ENCODE measurements at places on chromosomes 4 and X.

GRCh38 chrX:88660836-88661235 lies 86.2 kb upstream of the CPXCR1 start:
- DNase-seq: no peak

GRCh38 chr4:94634271-94634670 lies 123.5 kb upstream of the BMPR1B start:
- no peak for DNase-seq

DNA sequence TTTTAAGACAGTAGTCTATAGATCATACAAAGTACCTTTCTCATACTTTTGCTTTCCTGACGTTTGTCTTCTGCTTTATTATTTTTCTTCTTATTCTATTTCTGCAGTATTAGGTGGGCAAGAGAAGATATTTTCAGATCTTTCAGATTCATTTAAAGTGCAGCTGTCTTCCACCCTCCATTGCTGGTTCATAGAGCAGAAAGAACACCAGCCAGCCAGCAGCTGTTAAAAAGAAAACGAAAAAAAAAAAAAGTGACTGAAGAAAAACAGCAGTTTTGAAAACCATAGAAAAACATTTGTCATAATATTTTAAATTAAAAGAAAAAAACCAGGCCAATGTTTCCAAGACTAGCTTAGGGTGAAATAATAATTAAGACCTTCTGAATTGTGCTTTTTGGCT lies 42.9 kb downstream of the SMAD1 start:
- DNase-seq: no peak

- DNase-seq: no peak
Measured at GRCh38 chrX:98203800-98204199, 1320.1 kb downstream of the RPA4 start.

- no peak for DNase-seq
Measured at GRCh38 chr4:48756689-48757220, 23.3 kb downstream of the FRYL start.

DNA sequence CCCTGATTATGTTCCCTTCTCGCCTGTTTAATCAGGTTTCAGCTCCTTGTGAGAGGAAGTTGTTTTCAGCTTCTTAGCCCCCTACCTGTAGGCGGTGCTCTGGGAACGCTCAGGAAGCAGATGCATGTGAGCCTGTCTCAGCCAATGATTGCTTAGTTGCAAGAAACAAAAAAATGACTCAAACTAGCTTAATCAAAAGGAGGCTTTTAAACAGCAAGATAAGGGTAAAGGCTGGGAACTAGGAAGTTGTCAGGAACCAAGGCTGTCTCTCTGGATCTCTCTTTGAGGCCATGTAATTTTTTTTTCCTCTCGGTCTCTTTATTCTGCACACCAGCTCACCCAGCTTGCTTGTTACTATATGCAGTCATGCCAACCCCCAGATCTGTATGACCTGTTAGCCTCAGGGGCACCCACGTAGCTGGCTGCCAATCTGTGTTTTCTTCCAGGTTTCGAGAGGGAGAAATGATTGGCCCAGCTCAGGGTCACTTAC lies 109.1 kb downstream of the PTTG2 start:
- no peak for DNase-seq

- no peak for DNase-seq
Measured at GRCh38 chr4:188138227-188138626, 1.0 kb upstream of the TRIML1 start.

DNA sequence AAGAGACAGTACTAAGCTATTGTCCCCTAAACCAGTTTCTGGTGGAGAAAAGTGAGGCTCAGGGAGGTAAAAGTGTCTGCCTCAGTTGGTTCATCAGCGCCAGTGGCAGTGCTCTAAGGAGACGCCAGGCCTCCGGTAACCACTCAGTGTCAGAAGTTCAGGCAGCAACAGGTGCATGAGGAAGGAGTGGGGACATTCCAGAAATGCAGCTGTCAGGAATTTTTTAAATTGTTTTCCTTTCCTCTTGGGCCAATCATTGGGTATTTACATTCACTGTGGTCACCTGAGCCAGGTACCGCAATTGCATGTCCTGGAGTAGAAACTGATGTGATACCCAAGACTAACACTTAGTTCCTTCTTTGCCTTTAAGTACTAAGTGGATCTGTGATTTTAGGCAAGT lies 40.2 kb upstream of the HS3ST1 start:
- DNase-seq: no peak

DNA sequence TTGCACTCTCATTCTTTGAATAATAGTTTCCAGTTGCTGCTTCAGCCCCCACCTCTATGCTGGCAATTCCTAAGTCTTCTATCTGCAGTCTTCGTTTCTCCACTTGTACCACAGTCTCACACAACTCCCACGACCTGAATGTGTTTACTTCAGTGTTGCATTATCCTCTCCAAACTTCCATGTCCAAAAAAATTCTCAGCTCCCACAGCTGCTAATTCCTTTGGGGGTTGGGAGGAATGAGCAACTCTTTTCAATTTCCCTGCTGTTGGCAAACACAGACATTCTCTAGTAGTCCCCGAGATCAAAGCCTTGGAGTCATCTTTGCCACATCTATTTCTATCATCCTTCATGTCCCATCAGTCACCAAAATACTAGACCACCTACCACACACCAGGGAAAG lies 14.4 kb upstream of the CDS1 start:
- no peak for DNase-seq

DNA sequence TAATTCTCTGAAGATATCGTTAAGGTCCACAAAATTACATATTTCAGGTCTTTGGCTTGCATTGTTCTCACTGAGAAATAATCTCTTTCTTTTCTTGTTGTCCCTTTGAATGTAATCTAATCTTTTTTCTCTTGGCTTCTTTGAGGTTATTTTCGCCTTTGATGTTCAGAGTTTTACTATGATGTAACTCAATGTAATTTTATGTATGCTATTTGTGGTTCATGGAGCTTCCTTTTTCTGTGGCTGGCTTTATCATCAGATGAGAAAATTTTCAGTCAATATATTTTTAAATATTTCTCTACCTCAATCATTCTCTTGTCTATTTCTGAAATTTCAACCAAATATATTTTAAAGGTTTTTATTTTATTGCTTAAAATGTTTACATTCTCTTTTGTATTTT lies 672.2 kb downstream of the TRAM1L1 start:
- no peak for DNase-seq

DNA sequence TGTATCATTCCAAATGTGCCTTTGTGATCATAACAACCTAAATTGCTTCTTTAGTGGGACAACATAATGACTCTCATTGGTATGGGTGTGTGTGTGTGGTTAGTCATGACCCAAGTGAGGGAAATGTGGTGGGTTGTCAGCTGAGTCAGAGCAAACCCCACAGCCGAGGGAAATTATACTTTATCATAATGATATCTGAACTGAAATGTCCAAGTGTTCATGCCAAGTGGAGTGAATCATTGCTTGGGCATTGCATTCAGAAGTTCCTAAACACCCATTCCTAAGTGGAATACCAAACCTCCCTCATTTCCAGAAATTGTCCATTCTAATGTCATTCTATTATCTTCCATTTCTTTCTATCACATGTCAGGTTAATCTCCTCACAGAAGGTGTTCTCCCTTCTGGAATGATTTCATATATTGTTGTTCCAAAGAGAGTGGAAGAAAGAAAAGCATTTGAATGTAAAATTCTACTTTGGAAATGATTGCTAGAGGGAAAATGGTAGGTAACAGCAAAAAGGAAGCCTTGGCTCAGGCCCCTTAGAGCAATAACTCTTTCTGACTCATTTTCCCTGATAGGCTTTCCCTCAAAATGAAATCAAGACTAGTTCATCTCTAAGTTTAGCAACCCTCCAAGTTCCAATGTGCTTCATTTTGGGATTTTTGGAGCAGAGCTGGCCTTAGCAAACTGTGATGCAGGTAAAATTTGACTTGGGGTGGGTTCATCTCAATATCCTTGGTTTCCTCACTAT lies 230.7 kb upstream of the KCNIP4 start:
- no peak for DNase-seq

GRCh38 chr4:7325541-7325940 lies 109.2 kb downstream of the PSAPL1 start:
- DNase-seq: no peak

DNA sequence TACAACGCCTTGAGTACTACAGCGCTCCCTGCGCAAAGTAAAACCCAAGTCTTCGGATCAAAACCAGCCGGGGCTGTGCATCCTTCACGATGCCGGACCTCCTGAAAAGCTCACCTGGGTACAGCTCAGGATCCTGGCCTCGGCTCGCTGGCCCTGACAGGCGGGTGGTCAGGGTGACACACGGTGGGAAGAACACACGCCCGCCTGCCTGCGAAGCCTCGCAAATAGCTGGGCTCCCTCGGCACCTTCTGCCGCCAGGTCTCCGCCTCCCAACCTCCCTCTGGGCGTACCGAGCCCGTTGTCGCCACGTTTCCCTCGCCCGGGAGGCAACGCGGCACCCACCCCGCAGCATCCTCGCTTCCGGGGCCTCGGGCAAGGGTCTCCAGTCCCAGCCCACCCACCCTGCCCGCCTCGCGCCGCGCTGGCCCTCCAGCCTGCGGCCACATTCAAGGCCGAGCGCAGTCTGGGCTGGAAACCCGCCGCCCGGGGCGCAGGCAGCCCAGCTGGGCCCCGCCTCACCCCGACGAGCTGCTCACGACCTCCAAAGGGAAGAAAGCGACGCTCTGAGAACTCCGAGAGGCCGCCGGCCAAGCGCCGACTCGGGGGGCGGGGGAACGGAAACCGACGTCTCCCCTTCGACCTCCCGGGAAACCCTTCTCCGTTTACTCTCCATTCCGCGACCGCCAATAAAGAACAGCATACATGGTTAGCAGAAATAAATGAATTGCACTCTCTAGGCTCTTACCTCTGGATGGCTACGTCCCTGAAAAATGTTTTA lies 511 bp downstream of the PPM1K start:
- DNase-seq: peak; percentile 27

DNA sequence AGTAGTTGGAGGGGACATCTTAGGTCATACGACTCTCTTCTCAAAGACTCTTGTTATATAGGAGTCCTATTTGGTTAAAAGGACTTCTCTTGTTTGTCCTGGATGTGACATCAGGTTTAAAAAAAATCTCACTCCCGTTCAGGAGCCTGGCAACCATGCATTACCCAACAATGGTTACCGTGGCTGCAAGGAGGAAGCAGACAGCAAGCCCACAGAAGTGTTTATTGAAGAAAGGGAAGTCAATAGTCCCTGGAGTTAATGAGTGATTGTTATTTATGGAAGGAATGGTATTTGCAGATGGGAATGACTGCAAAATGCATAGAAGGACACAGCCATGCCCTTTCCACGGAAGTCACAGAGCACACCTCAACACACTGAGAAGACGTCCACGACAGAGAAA lies 75.9 kb upstream of the ENPP6 start:
- DNase-seq: no peak

GRCh38 chrX:31483336-31483735 lies 411.5 kb upstream of the FTHL17 start:
- DNase-seq: no peak

GRCh38 chr4:1514612-1515011 lies 108.4 kb upstream of the NKX1-1 start:
- no peak for DNase-seq

- no peak for DNase-seq
Measured at GRCh38 chr4:184415071-184415470, 59.3 kb downstream of the IRF2 start.

GRCh38 chr4:174156239-174156826 lies 127.1 kb downstream of the FBXO8 start:
- peak; percentile 33 for DNase-seq

DNA sequence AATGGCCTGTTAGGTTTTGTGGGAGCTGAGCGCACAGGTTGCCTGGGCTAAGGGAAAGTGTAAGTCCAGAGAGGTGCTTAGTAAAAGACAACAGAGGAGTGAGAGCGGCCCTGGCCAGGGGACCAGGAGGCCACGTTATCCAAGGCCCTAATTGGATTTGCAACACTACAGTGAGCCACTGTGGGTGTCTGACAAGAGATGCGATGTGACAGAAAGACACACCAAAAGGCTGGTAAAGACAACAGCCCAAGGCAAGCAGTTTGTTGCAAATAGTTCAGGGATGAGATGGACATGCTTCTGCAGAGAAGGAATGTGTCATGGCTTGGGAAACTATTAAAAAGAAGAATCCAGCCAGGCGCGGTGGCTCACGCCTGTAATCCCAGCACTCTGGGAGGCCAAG lies 162.7 kb upstream of the KIT start:
- DNase-seq: no peak

- DNase-seq: no peak
Measured at GRCh38 chrX:1813809-1814208, 198.9 kb downstream of the ASMT start.

- DNase-seq: no peak
Measured at GRCh38 chr4:2264481-2265041, 2.7 kb upstream of the MXD4 start.

GRCh38 chr4:55549888-55550287 lies 3.2 kb upstream of the CLOCK start:
- no peak for DNase-seq

GRCh38 chr4:152825336-152825735 lies 45.6 kb downstream of the ARFIP1 start:
- no peak for DNase-seq

DNA sequence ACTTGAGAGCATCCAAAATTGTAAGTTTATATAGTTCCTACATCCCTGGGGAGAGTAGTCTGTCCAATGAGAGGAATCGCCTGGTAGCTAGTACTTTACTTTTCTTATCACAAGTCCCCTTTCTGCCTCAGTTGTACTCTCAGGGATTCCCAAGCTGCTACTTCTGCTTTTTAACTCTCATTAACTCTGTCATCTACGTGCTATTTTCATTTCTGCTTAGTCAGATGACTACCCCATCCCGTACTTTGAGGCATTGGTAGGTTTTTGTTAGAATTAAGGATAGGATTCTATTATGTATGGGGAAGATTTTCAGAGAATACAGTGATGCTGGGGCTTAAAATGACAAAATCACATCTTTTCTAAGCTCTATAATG lies 24.7 kb downstream of the RBPJ start:
- DNase-seq: no peak

- no peak for DNase-seq
Measured at GRCh38 chr4:818106-818921, 7.6 kb downstream of the CPLX1 start.

DNA sequence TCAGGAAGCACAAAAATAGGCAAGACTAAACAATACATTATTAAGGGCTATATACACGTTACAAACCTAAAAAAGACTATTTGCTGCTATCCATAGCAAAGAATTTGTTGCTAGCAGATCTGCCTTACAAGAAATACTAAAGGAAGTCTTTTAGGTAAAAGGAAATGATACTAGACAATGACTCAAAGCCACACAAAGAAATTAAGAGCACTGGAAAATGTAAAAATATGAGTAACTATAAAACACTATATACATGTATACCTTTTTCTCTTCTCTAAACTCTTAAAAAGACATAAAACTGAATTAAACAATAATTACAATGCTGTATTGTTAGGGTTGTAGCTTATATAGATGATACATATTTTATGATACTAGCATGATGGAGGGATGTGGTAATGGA lies 25.7 kb downstream of the SLC9A7 start:
- no peak for DNase-seq

- peak; percentile 72 for DNase-seq
Measured at GRCh38 chrX:57121162-57121755, at the start of gene SPIN2B. Gene SPIN2B, minus strand, starts transcription at chrX:57121548.

Data from NCI-H526 treated with DMSO at 0.1 percent for 48 hours (cell line).